ENCODE measurements at places on chromosomes 3 and 15. TPM values are rescaled to one million over a fixed set of nuclear protein-coding genes. Genes with fewer than 3 reads are reported as not detected.

DNA sequence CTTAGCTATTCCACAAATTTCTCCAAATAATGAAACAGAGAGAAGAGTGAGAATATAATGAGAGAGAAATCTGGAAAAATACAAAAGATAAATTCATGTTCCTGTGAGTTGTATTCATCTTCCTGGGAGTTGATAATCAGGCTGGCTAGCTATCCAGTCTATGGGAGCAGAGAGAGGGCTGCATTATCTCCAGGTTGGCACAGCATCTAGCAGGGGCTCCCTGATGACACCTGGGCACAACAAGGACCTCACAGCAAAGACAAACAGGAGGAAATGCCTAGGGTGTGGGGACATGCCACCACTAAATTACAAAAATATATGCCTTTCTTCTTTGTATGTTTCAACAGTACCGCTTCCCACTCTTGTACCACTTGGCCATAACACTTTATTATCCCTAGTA, 1.9 kb downstream of the EHD4 start:
- no peak for DNase-seq

DNA sequence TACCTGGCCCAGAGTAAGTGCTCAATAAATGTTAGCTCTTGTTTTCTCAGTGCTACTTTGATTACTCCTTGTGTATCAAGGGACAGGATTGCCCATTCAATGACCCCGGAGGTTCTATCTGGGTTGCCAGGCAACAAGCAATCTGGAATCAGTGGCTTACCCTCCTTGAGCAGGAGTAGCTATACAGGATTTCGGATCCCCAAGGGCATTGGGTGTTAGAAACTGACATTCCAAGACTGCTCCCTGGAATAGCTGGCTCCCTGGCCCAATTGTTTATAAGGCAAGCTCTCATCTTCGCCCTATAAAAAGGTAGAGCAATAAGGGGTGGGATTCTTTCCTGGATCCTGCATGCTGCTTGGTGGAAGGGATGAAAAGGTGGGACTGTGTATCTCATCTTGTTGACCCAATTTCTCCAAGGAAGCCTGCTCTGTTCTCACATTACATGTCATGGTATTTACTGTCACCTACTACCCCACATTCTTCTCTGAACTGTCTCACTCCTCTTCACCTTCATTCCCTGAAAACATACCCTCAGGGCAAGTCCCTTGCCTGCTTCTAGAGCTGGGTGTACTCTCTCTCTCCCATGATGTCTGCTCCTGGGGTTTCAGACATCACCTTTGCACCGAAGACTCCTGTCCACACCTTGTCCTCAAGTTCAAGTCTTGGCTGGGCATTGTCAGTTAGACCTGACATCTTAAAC, 26.4 kb upstream of the SCN10A start:
- no peak for DNase-seq

GRCh38 chr3:30696403-30696819, 90.0 kb downstream of the TGFBR2 start:
- DNase-seq, result no peak

GRCh38 chr3:175187586-175187985, 328.5 kb downstream of the NAALADL2 start:
- DNase-seq, result no peak

DNA sequence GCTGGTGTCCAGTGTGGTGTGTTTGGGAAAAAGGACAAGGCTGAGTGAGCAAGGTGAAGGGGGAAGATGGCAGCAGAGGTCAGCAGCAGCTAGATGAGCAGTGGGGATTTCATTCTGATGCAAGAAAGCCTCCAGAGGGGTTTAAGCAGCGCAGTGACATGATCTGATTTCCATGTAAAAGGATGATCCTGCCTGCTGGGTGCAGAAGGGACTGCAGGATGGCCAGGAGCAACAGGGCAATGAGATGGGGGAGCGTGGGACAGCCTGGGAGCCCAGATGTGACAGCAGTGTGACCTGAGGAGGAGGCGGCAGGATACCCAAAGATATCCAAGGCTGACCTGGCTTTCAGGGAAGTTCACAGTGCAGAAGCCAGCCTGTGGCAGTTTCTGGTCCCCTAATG, 6.1 kb downstream of the WNT7A start:
- DNase-seq, result no peak

- no peak for DNase-seq
Measured at GRCh38 chr3:139482206-139482605, 5.9 kb upstream of the RBP2 start.

GRCh38 chr3:36476286-36476942, 96.1 kb downstream of the STAC start:
- no peak for DNase-seq

GRCh38 chr3:48919215-48920138, 835 bp downstream of the ARIH2 start:
- no peak for DNase-seq

DNA sequence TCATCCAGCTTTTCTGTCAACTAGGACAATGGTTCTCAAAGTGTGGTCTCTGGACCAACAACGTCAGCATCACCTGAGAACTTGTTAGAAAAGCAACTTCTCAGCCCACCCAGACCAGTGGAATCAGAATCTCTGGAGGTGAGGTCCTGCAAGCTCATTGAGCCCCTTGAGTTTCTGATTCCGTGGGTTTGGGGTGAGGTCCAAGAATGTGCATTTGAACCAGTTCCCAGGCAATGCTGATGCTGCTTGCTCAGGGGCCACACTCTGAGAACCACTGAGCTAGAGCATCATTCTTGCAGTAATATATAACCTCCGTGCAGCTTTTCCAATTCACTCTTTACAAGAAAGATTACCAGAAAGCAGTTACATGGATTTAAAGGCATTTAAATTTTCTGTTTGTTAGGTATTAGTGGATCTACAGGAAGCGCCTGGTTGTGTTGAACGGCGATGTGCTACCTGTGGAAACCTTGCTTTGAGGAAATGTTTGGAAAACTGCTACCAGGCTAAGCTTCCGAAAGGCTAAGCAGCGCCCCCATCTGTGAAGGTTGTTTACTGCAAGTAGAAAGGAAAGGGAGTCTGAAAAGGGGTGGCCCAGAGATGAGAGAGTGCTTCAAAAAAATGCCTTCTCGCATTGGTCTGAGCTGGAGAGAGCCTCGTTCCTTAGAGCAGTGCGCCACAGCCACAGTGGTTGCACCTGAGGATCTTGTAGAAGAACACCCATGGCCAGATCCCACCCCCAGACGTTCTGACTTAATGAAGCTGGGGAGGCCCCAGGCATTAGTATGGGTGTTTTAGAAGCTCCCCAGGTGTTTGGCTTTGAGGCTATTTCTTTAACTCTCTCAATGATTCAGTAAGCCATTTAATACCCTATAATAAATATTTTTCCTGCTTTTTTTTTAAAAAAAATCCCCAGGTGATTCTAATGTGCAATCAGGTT, 50.0 kb downstream of the RLBP1 start:
- DNase-seq, result no peak

GRCh38 chr15:78290222-78290621, 9.2 kb downstream of the SKIC8 start:
- no peak for DNase-seq

DNA sequence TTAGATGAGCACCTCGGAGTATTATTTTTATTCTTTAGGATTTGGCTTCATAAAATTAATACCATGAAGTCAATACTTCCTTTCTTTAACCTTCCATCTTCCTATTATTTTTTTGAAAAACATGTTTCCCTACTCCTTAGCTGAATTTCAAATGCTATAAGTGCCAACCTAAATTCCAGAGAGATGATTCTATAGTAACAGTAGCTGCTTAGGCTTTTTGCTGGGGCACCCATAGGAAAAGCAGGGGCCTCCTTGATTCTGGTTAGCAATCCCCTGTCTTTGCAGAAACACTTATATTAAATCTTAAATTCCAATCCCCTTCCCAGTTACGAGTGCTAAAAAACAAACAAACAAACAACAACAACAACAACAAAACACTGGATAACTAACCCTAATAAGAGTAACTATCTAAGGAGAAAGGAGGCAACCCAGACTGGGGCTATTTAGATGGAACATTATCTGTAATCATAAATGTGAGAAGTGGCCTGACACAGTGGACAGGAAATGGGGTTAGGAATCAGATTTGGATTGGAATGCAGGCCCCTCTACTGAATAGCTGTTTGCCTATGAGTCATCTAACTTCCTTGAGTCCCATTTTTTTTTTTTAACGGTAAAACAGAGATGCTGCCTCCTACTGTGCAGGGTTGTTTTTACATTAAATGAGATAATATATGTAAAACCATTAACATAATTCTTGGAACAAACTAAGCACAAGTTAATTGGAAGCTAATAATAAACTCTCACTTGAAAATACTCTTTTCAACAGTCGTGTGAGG, 148.1 kb downstream of the WDR72 start:
- DNase-seq, result no peak

DNA sequence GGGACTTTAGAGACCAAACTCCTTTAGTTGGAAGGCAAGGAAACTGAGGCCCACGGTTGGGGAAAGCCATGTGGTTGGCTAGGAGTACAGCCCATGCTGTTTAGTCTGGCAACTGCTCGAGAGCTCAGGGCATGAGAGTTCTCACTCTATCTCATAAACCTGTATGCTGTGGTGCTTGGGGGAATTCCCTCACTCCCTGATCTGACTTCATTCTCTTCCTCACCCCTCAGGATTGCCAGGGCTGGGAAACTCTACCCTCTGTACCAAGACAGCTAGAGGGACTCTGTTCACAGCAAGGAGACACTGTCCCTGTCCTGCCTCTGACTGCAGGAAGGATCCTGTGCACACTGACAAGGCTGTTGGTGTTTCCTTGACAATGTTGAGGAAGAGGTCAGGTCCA, 230.2 kb downstream of the ZNF621 start:
- DNase-seq, result peak; percentile 79

DNA sequence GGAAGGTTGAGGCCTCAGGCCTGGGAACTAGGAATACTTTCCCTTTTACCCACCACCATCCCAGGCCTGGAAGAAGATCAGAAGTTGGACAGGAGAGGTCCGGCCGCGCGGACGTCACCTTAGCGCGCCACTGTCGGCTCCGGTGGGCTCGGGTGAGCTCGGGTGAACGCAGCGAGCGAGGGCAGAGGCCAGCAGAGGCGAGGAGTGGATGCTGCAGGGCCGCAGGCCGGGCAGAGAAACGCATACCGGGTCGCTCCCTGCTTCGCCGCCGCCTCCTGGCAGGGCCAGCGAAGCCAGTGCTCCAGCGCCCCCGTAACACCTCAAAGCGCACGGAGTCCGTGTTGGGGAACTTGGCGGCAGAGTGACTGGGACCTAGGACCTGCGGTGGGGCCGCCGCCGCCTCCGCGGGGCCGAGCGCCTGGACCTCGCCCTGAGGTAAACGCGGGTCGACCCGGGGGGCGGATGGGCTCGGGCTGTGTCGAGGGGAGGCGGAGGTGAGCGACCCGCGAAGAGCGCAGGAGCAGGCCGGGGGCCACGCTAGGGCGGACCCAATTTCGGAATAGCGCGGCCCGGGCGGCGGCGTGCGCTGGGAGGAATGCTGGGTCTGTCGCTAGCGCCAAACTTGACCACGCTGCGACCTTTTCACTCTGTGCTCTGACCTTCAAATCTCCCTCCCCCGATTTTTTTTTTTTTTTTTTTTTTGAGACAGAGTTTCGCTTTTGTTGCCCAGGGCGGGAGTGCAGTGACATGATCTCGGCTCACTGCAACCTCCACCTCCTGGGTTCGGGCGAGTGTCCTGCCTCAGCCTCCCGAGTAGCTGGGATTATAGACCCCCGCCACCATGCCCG, 1.6 kb downstream of the CYP11A1 start:
- no peak for DNase-seq

DNA sequence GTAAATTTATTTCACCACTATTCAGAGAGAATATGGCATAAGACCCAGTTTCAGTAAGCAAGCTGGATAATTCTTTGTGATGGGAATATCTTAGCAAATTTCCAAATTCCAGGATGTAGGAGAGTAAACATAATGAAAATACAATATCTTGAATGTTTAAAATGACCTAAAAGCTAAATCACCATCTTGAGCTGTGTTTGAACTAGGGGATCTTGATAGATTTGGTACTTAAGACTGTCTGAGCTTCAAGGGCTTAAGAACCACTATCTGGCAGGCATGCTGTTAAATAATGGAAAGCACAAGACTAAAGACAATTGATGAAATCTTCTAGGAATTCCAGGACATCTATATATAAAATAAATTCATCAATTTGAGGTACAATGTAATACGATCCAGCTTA, 217.7 kb downstream of the ATP8B4 start:
- DNase-seq, result no peak

DNA sequence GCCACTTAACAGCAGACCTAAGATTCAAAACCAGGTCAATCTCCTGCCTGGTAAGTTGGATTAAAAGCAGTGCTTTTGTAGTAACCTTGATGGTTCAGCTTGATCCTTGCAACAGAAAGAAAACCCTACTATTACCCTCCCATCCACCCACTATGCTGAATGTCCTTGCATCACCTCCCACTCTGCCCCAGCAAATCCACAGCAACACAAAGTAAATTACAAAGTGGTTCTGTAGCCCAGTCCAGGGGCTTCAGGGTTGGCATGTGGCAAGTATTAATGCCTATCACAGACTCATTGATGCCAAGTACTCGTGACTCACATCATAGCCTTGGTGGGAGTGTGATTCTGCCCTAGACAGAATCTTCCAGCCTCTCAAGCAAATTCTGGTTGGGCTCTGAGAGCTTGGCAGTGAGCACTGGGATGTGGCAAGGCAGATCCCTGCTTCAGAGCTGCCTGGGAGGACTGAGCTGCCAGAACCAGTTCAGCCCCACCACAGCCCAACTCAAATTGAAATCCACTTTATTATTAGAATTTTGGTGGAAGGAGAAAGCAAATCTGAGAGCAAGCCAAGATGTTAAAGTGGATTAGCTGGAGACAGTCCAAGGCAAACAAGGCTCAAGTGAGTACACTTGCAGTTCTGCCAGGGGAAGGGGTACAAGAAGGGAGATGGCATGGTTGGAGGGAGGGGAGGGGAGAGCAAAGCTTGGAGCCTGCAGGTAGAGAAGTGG, 225.8 kb upstream of the UMPS start:
- no peak for DNase-seq

DNA sequence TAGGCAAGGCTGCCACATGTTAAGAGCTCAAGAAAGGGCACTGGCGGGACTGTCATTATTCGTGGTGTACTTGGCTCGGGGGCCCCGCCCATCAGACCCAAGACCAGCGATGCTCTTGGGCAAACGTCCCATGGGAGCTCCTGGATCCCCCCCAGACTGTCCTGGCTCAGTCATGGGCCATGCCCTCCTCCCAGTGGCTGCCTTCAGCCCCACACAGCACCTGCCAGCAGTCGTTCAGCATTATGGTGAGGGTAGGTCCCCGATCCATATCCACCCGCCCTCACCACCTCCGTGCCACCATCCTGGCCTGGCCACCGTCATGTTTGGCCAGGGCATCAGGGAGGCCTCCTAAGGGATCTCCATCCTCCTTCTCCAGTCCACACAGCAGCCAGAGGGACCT, 51.4 kb upstream of the IQSEC1 start:
- DNase-seq, result no peak

GRCh38 chr3:58026598-58026997, 18.4 kb downstream of the FLNB start:
- DNase-seq, result no peak

Gene CLDN18
- total RNA-seq, result not detected

Gene GOLGA6D
- total RNA-seq, result not detected

Gene TNFSF10
- 92.8 TPM for total RNA-seq

Gene SERPINI2
- total RNA-seq, result not detected

Gene UBA5
- 26.5 TPM for total RNA-seq

Gene TOMM70
- total RNA-seq, result 26.8 TPM

Gene PLD1
- total RNA-seq, result 35.6 TPM

Gene TMEM108
- 3.2 TPM for total RNA-seq

Gene MELTF
- total RNA-seq, result 23.6 TPM

Gene MINAR1
- 0.74 TPM for total RNA-seq

Gene SNURF
- 10.3 TPM for total RNA-seq
